ENCODE measurements at places on chromosomes 6 and 20.

DNA sequence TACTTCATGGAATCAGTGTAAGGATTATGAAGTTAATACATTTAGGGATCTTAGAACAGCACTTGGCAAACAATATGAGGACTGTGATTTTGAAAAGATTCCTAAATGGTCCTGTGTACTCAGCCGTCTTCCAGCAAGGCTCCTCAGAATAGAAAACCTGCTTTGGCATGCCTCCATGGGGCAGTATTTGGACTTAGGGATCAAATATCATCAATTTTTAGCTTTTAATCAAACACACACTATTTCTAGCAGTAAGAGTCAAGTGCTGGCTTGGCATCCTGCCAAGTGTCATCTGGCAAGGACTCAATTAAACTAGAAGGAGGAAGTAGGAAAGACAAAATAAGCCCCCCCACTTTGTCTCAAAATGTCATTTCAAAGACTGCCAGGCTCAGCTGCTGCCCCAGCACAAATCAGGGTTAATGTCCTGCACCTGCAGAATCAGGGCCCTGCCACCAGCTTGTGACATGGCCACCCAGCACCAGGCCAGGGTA, 40.8 kb downstream of the IYD start:
- H3K4me1 ChIP-seq: no peaks in the 10 kb centered on the region
- DNase-seq: peak; percentile 66
- H3K36me3 ChIP-seq: no peaks in the 10 kb centered on the region
- no peaks in the 10 kb centered on the region for H3K27me3 ChIP-seq

DNA sequence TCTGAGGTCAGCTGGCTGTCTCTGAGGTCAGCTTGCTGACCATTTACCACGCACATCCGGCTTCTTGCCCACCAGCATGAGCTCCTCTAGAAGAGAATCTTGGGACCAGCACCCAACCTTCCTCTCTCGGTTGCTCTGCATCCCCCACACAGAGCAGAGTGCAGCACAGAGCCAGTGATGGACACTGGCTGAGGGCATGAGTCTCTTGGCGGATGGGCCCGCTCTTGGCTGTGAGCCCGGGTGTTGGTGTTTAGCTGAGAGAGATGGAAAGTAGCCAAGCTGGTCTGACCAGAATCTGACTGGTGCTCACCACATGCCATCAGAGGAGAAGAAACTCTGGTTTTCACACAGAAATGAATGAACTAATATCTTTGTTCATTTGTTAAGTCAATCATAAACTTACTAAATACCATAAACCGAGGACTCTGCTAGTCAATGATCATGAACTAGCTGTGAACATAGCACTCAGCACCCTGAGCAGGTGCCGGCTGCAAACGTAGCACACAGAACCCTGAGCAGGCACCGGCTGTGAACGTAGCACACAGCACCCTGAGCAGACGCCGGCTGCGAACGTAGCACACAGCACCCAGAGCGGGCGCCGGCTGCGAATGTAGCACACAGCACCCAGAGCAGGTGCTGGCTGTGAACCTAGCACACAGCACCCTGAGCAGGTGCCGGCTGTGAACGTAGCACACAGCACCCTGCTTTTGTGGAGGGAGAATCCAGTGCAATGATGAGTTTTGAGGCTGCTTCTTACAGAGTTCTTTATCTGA, 10.4 kb upstream of the THBS2 start:
- H3K36me3 ChIP-seq: no peaks in the 10 kb centered on the region
- no peak overlapping the region for H3K27ac ChIP-seq
- no peaks in the 10 kb centered on the region for H3K4me1 ChIP-seq
- no peak overlapping the region for H3K4me3 ChIP-seq
- no peaks in the 10 kb centered on the region for H3K27me3 ChIP-seq
- DNase-seq: peak; percentile 52

GRCh38 chr6:3800850-3801591, 48.2 kb upstream of the FAM50B start:
- H3K4me1 ChIP-seq: peaks cover 22% of the 10 kb centered on the region
- H3K36me3 ChIP-seq: no peaks in the 10 kb centered on the region
- H3K27ac ChIP-seq: no peak overlapping the region
- DNase-seq: no peak

- H3K27me3 ChIP-seq: no peaks in the 10 kb centered on the region
- no peak overlapping the region for H3K4me3 ChIP-seq
- no peaks in the 10 kb centered on the region for H3K36me3 ChIP-seq
- H3K4me1 ChIP-seq: no peaks in the 10 kb centered on the region
These were observed 31.2 kb downstream of the ESF1 start for GRCh38 chr20:13753436-13754036.

DNA sequence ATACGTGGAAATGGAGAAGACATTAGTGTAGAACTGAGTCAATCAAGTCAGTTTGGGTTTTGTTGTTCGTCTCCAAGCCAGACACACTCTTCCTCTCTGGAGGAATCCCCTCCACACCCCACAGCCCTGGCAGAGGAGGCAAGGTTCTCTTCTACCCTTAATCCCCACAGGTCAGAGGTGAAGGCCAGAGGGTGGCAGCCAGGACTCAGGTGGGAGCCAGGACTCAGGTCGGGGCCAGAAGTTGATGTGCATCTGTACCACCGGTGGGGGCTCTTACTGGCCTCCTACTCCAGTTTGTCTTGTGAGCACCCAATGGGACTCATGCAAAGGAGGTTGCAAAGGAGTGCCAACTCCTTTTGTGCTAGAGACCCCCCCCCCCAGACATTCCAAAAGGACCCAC, 126.4 kb downstream of the TBXT start:
- no peaks in the 10 kb centered on the region for H3K36me3 ChIP-seq
- no peak for DNase-seq
- H3K27me3 ChIP-seq: no peaks in the 10 kb centered on the region
- H3K27ac ChIP-seq: no peak overlapping the region

DNA sequence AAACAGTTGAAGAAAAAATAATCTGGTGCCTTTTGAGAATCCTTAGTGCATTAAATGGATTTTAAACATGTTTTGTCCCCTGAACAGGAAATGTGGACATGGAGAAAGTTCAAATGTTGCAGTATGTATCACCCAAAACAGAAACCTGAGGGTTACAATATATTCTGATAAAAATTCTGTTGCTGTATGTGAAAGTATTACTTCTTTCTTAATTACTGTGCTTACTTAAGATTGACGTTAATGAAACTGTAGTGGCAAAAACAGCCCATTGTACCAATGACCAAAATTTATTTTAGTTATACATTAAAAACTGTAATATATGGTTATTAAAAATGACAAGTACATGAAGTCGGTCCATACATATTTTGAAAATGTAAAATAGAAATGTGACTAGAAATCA, 100.6 kb downstream of the PRDM1 start:
- no peaks in the 10 kb centered on the region for H3K27me3 ChIP-seq
- no peak overlapping the region for H3K27ac ChIP-seq
- no peaks in the 10 kb centered on the region for H3K4me1 ChIP-seq
- H3K4me3 ChIP-seq: no peak overlapping the region
- DNase-seq: no peak

DNA sequence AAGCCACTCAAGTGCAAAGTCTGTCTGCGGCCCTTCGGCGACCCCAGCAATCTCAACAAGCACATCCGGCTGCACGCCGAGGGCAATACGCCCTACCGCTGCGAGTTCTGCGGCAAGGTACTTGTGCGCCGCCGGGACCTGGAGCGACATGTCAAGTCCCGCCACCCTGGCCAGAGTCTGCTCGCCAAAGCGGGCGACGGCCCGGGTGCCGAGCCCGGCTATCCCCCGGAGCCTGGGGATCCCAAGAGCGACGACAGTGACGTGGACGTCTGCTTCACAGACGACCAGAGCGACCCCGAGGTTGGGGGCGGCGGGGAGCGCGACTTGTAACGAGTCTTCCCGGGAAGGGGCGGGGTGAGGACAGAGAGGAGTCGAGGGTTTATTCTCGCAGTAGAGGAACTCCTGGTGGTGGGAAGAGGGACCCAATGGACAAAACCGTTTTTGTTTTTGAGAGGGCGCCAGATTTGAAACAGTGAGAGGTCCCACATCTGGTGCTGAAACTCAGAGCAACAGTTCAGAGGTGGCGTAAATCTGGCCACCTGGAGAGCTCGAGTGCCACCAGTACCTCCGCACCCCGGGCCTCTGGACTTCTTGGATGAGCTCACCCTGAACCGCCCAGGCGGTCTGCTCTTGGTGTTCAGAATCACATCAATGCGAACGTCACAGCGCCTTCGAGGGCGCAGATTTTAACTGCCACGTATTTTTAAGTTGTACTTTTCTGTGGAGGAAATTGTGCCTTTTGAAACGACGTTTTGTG, 8.0 kb downstream of the PRDM13 start:
- DNase-seq: no peak
- no peak overlapping the region for H3K27ac ChIP-seq
- peak overlapping the region; percentile 62 for H3K4me3 ChIP-seq
- no peaks in the 10 kb centered on the region for H3K36me3 ChIP-seq
- H3K4me1 ChIP-seq: no peaks in the 10 kb centered on the region

DNA sequence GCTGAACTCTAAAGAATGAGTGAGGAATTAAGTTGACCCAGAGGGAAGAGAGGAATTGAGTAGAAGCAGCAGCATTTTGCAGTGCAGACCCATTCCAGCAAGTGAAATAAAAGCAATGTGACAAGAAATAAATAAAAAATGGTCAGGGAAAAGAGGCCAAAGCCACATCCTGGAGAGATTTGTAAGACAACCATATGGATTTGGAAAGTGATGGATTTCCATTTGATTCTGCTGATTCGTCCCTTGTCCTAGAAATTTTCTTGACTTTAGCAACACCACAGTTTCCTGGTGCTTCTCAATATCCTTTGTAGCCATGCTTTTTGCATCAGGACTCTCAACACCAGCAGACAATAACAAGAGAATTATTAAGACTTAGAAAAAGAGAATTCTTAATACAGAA, 29.8 kb downstream of the ANKEF1 start:
- H3K27me3 ChIP-seq: no peaks in the 10 kb centered on the region
- H3K36me3 ChIP-seq: no peaks in the 10 kb centered on the region
- no peaks in the 10 kb centered on the region for H3K4me1 ChIP-seq
- no peak overlapping the region for H3K27ac ChIP-seq
- DNase-seq: no peak

GRCh38 chr6:33419580-33420490, at the start of gene SYNGAP1:
TSS of gene SYNGAP1 (plus strand) at chr6:33420065. CDS start at chr6:33420265, 200 bp downstream.
- H3K27me3 ChIP-seq: no peaks in the 10 kb centered on the region
- peak within 1 kb of the TSS; percentile 91 for H3K27ac ChIP-seq
- peaks cover 40% of the 10 kb centered on the region for H3K4me1 ChIP-seq
- no peaks in the 10 kb centered on the region for H3K36me3 ChIP-seq
- DNase-seq: peak; percentile 75

- no peak overlapping the region for H3K27ac ChIP-seq
- no peaks in the 10 kb centered on the region for H3K36me3 ChIP-seq
- no peak overlapping the region for H3K4me3 ChIP-seq
- no peaks in the 10 kb centered on the region for H3K27me3 ChIP-seq
- DNase-seq: no peak
These were observed 13.2 kb downstream of the GCNT2 start for GRCh38 chr6:10534419-10534762.

DNA sequence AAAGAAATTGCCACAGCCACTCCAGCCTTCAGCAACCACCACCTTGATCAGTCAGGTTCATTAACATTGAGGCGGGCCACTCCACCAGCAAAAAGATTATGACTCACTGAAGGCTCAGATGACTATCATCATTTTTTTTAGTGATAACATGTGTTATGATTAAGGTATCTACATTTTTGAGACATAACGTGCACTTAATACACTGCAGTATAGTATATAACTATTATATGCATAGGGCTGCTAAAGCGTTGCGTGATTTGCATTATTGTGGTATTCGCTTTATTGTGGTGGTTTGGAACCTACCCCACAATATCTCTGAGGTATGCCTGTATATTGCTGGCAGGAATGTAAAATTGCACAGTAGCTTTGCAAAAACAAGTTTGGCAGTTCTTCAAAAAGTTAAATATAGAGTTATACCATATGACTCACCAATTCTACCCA, 6.8 kb upstream of the RIPK1 start:
- no peaks in the 10 kb centered on the region for H3K36me3 ChIP-seq
- no peak for DNase-seq
- H3K27me3 ChIP-seq: no peaks in the 10 kb centered on the region
- H3K4me1 ChIP-seq: no peaks in the 10 kb centered on the region
- H3K27ac ChIP-seq: no peak overlapping the region
- no peak overlapping the region for H3K4me3 ChIP-seq

DNA sequence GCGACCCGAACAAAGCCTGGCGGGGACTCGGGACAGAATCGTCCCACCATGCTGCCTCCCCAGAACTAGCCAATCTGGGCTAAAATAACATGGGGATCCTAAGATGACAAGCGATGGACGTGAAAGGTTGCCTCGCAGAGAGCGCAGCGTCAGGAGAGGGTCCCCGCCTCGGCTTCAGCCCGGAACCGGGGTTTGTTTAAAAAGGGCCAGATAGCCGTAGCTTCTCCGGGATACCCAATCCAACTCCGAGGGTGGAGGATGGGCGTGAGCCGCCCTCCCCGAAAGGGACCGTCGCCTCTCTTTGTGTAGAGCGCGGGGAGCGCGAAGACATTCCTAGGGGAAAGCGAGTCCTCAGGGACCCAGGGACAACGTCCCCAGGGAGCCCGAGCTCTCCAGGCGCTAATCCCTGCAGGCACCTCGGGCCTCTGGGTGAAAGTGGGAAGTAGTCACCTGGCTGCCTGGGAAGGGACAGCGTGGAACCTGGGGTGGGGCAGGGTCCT, 643 bp downstream of the CD24 start:
- H3K4me1 ChIP-seq: no peaks in the 10 kb centered on the region
- DNase-seq: no peak
- H3K27ac ChIP-seq: no peak overlapping the region
- H3K4me3 ChIP-seq: peak overlapping the region; percentile 44

DNA sequence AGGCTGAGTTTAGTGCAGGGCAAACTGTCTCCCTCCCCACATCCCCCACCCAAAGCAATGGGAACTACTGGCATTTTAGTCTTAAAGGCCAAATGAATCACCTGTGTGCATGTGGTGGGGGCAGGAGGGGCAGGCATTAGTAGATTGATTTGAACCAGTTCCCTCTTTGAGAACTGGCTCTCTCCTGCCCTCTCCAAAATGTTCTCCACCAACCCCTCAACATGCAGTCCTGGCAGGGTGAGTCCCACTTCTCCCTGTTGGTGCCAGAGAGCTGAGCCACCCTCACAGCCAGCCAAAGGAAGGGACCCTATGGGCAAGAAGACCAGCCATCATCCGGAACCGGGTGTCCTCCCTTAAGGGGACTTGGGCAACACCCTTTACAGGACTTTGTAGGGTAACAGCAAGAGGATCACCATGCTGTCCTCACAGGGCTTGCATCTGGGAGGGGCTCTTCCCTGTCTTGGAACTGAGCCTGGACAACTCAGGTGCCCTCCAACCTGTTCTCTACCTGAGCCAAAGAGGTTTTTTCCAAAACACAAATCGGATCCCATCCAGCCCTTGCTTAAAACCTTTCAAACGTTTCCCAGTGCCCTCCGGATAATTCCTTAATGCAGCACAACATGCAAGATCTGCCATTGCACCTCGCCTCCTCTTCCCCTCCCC, 80.6 kb downstream of the MRPL14 start:
- no peak overlapping the region for H3K4me3 ChIP-seq
- peaks cover 7% of the 10 kb centered on the region for H3K4me1 ChIP-seq
- H3K36me3 ChIP-seq: no peaks in the 10 kb centered on the region
- no peaks in the 10 kb centered on the region for H3K27me3 ChIP-seq
- no peak for DNase-seq
- H3K27ac ChIP-seq: no peak overlapping the region

- no peaks in the 10 kb centered on the region for H3K27me3 ChIP-seq
- peak overlapping the region; percentile 74 for H3K4me3 ChIP-seq
- peak; percentile 97 for DNase-seq
- H3K27ac ChIP-seq: peak overlapping the region; percentile 92
- no peaks in the 10 kb centered on the region for H3K4me1 ChIP-seq
- no peaks in the 10 kb centered on the region for H3K36me3 ChIP-seq
These were observed 114.8 kb upstream of the PRSS16 start for GRCh38 chr6:27132532-27133280.
